Activated T-helper 1 cell treated with Interleukin-2 at 50 U/mL for 16 hours (primary cell): ENCODE measurements at places on chromosomes 4 and X.

- DNase-seq = no peak
These were observed 48.0 kb upstream of the GRXCR1 start for GRCh38 chr4:42844422-42845070.

GRCh38 chr4:87938746-87939145 is 36.8 kb upstream of the SPP1 start:
- no peak for DNase-seq

DNA sequence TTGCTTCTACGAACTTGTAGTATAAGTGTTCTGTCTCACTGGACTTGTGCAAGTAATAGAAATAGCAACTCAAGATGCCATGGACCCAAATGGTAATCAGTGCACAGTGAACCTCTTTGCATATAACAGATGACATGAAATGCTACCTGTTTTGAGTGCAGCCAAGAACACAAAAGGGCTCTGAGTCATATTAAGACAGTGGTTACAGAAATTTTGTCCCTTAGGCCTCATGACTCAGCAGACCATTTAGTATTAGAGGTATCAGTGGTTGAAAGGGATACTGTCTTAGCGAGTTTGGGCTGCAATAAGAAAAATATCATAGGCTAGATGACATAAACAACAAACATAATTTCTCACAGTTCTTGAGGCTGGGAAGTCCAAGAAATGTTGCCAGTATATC is 502.9 kb upstream of the PCDH10 start:
- no peak for DNase-seq

DNA sequence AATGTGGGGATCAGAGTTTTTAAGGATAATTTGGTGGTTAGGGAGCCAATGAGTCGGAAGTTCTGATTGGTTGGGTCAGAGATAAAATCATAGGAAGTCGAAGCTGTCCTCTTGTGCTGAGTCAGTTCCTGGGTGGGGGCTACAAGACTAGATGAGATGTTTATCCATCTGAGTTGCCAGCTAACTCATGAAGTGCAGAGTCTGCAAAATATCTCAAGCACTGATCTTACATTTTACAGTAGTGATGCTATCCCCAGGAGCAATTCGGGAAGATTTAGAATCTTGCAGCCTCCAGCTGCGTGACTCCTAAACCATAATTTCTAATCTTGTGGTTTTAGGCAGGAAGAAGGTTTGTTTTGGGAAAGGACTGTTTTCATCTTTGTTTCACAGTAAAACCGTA is 565.8 kb upstream of the SPANXN1 start:
- no peak for DNase-seq

- DNase-seq = no peak
These were observed 70.5 kb upstream of the PRSS48 start for GRCh38 chr4:151206241-151207005.

GRCh38 chr4:84379917-84380641 is 119.0 kb downstream of the NKX6-1 start:
- DNase-seq = no peak
